ENCODE measurements at places on chromosomes 6 and 20.

DNA sequence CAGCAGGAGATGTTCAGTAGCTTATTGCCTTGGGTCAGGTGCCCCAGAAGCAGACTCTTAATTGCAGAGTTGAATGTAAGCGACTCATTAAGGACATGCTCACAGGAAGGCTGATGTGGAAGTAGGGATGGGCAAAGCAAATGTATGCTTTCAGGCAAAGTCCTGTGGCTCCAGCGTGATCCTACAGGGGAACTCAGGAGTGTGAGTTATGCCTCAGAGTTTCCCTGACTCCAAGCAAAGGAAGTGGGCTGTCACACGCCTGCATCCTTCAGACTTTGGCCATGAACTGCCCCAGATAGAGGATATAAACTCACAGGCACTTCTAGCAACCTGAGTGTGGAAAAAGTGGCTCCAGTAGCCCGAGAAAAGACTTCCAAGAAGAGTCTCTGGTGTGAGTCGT lies 64.9 kb upstream of the ZNF133 start:
- no peak for DNase-seq

DNA sequence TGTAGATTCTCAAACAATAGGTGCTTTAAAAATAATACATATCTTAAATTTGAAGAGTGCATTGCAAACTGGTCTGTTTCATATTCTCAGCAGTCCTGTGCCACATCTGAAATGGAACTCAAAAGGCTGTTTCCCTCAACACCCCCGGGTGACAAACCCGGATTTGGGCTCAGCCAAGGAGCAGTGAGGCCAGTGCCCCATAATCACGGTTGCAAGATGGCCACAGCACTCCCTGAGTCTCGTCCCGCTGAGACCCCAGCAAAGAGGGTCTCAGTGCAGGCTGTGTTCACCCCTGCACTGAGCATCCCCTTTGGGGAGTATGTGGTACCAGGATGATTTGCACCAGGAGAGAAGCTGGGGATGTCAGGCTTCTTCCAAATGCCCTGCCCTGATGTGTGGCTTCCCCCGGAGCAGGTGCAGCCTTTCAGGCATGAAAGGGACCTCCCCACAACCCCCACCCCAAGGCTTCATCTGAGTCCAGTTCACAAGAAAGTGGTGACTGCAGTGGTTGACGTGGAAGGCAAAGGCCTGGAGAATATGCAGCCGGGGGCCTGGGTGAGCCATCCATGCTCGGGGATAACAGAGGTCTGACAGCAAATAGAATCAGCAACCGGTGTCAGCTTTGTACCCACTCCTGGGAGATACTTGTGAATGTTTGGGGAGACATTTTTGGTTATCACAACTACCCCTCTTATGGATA lies 202.9 kb downstream of the SYNDIG1 start:
- no peak for DNase-seq

DNA sequence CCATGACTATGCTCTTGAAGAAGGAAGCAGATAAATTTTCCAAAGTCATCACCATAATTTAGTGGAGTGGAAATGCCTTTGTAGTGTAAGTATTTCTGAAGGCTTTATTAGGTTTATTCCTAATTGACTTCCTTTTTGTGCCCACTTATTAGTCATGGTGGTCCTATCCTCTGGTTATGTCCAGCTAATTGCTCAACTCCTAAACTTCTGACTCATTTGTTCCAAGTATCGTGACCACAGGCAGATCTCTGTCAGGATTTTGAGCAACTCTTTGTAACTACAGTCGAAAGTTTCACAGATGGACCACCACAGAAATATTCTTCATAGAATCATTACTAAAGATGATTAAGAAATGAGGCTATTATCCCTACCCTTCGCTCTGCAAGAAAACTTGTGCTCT lies 315.6 kb upstream of the PTCHD4 start:
- no peak for DNase-seq

- no peak for DNase-seq
These were observed 138.4 kb downstream of the PREX1 start for GRCh38 chr20:48689388-48689787.

DNA sequence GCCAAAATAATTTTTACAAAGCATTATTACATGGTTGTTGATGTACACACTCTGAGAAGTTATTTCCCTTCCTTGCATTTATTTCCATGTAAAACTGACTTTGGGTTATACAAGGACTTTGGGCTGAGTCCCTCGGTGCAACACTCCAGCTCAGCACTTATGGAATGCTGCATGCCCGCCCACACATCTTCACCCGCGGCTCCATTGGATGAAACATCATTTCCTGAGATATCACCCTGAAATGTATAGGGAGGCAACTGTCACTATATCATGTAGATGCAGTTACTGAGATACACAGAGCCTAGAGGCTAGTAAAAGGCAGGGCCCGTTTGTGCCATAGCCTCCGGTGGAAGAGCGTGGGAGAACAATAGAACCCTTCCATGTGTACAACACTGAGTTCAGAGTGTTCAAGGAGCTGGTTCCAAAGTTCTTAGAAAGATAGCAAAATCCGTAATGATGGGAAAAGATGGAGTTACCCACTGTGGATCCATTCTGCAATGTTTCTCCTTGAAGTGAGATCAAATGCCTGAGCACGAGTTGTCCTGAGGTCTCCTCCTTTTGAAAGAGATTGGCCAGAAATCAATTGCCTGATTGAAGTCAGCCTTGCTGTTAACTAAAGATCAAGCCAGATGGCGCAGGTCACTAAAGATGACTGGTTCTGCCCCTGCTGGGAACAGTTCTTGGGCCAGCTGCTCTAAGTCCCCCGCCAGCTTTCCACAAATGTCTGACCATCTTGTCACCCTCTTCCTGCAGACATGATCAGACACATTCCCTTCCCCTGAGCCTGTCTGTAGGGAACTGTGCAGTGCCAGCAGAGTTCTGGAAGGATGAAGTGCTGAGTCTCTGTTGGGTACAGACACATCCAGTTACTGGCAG lies 100.9 kb upstream of the IYD start:
- DNase-seq: no peak

- no peak for DNase-seq
These were observed 92.5 kb upstream of the AKAP12 start for GRCh38 chr6:151147118-151147832.

- DNase-seq: no peak
These were observed 70.6 kb downstream of the ATXN1 start for GRCh38 chr6:16690608-16691142.

DNA sequence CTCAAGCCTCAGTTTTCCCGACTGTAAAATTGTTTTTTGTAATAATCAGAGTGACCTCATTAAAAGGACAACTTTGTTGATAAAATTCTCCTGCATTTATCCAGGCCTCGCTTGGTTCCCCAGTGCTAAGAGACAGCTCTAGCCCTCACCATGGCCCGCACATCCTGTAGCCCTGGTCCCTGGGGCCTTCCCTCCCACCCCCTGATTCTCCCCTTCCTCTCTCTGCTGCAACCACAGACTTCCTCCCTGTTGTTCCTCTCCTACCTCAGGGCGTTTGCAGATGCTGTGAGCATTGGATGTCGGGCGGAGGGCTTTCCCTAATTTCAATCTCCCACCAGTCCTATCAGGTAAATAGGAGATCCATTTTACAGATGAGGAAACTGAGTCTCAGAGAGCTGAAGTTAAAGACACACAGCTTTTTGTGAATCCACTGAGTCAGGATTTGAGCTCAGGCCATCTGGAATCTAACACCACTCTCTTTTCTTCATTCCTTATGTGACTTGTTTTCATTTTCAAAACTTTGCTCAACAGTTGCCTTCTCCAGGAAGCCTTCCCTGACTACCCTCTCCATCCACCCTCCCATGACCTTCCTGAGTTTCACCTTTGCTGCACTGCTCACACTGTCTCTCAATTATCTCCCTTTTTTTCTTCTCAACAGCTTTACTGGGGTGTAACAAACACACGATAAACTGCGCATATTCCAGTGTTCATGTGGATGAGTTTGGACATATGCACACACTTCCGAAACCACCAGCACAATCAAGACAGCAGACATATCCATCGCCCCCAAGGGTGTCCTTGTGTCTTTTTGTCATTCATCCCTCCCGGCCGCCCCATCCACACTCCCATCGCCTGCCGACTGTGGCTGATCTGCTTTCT lies 107.1 kb downstream of the CEBPB start:
- DNase-seq: no peak

DNA sequence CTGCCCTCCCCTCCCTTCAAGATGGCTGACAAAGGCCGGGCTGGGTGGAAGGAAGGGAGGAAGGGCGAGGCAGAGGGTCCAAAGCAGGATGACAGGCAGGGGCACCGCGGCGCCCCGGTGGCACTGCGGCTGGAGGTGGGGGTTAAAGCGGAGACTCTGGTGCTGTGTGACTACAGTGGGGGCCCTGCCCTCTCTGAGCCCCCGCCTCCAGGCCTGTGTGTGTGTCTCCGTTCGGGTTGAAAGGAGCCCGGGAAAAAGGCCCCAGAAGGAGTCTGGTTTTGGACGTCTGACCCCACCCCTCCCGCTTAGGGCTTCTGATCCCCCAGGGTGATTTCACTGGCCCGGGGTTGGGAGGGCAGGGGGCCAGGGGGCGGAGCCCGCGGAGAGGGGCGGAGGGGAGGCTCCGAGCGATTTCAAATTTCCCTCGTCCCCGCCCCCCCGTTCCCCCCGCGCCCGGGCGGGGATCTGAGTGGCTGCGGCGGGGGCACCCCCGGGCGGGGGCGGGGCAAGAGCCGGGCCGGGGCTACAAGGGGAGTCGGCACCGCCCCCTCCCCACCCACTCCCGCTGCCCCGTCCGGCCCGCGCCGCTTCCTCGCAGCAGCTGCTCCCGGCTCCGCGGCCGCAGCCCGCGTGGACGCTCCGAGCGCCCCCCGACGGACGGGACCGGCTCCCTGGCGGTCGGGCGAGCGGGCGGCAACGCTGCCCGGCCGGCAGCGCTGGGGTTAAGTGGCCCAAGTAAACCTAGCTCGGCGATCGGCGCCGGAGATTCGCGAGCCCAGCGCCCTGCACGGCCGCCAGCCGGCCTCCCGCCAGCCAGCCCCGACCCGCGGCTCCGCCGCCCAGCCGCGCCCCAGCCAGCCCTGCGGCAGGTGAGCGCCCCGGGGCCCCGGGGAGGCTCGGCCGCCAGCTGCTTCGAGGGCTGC lies at the start of gene DNMT3B:
Gene DNMT3B (plus strand): TSS at position 555 of the 923 bp plus-strand sequence. CDS start 17,939 bp downstream, outside the sequence.
- DNase-seq: peak; percentile 48

DNA sequence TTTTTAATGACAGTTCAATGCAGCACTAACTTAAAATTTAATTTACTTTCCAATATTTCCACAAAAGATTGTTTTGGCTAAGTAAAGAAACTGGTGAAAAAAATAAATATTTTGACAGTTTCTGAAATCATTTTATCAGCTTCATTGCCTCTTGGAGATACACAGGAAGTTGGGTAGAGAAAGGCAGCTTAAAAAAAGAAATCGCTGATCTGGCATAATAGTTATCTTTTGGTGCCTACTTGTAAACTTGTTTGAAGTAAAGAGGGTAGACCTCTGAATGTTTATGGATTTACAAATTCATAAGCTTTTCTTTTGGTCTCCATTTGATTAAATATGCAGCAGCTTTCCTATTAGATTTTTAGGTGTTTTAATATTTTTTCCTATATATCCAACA lies 103.4 kb downstream of the RTN4IP1 start:
- no peak for DNase-seq

DNA sequence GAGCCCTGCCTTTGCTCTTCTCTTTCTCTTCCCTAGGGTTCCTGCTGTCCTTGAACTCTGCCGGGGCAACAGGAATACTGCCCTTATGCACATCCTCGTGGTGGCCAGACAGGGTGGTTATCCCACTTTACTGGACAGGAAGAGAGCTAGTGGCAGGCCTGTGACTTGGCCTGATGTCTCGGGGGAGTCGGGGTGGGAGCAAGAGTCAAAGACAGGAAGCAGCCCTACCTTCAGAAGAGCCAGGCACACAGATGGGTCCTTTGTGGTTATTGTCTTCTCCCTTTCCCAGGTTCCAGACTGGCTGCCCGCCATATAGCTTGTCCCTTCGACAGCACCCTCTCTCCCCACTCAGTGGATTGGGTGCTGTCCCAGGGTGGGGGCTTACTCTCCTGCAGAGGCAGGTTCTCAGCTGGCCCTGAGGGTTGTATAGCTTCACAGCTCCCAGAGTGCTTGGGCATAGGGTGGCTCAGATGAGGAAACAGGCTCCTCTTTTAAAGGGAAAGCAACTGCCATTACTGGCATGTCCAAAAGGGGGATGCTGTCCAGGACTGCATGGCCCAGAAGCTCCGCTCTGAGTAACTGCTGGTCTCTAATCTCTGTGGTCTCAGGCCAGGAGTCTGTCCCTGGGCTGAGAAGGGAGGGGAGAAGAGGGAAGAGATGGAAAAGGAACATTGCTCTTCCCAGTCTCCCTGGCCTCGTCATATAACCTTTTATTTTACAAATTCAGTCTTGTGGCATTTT lies 17.3 kb downstream of the PLCG1 start:
- DNase-seq: no peak

DNA sequence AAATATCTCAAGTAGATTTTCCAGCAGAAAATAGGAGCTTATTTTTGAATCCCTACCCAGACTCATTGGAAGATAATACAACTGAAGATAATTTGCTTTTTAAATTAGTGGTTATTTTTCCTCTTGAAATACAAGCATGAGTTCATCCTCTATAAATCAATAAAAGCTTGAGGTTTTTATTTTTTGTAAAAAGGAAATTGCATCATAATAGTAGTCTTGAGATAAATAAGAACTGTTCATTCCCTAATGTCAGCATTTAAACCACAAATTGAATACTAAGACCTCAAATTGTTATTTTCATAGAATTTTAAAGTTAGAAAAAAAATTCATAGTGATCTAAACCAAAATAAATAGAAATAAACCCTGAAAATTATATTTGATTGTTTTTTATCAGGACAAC lies 719.1 kb downstream of the CD109 start:
- DNase-seq: no peak

- no peak for DNase-seq
These were observed 74.4 kb downstream of the MKKS start for GRCh38 chr20:10359621-10360040.

All from stimulated activated CD8-positive, alpha-beta memory T cell treated with anti-CD3 and anti-CD28 coated beads, Interleukin-12 subunit alpha, Interleukin-12 subunit beta, amount 100 ng/mL, for 1 hour (primary cell).